ENCODE measurements at places on chromosomes 2 and 18.

- no peak for DNase-seq
Observed at GRCh38 chr2:132665401-132666140, 4.4 kb downstream of the LYPD1 start.

DNA sequence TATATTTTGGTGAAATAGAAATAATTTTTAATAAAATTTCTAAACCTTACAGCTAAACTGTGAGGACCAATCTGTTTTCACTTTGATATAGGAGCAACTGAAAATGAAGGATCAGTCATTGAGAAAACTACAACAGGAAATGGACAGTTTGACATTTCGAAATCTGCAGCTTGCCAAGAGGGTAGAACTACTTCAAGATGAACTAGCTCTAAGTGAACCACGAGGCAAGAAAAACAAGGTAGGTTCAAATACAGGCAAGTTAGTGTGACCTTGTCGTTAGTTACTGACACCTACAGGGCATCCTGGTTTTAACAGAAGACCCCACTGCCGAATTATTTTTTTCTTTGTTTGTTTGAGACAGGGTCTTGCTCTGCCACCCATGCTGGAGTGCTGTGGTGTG is 75.5 kb upstream of the STON1 start:
- no peak for DNase-seq

DNA sequence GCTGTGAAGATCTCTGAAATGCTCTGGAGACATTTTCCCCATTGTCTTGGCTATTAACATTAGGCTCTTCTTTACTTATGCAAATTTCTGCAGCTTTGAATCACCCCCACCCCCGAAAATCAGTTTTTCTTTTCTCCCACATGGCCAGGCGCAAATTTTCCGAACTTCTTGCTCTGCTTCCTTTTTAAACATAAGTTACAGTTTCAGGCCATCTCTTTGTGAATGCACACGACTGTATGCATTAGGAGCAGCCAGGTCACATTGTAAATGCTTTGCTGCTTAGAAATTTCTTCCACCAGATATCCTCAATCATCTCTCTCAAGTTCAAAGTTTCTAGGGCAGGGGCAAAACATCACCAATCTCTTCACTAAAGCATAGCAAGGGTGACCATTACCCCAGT is 106.8 kb downstream of the PARD3B start:
- no peak for DNase-seq

DNA sequence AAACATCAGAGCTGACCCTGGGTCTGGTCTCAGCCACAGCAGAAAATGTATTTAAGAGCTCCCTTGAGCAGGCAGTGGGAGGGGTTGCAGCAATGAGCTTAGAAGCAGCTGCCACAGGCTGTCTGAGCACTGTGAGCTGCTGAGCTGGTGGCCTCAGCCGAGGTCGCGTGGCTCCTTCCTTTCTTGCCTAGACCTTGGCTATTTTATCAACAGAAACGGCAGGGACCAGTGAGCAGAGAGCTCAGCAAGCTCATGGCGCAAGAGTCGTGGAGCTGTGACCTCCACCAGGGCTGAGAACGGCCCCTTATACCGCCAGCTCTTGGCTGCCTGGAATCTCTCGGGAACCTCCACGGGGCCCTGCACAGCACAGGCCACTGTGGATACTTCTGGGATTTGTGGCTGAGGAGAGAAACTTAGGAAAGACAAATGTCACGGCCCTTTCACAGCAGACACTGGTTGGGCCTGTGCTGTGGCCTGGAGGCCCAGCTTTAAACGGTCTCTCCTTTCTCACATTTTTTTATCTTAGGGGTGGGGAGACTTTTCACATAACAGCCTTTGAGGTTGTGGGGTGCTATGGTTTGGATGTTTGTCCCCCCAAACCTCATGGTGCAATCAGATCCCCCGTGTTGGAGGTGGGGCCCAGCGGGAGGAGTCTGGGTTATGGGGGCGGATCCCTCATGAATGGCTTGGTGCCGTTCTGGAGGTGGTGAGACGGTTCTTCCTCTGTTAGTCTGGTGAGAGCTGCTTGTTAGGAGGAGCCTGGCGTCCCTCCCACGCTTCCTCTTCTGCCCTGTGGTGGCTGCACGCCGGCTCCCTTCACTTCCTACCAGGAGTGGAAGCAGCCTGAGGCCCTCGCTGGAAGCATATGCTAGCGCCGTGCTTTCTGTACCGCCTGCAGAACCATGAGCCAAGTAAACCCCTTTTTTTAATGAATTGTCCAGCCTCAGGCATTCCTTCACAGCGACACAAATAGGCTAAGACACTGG is 1.7 kb downstream of the ALLC start:
- DNase-seq: peak; percentile 22

GRCh38 chr18:63090334-63090733 is 229.2 kb downstream of the BCL2 start:
- DNase-seq: no peak

- DNase-seq: no peak
Observed at GRCh38 chr2:55459714-55460274, 40.1 kb upstream of the CCDC88A start.

- DNase-seq: no peak
Observed at GRCh38 chr2:217975626-217976025, 27.2 kb downstream of the TNS1 start.

DNA sequence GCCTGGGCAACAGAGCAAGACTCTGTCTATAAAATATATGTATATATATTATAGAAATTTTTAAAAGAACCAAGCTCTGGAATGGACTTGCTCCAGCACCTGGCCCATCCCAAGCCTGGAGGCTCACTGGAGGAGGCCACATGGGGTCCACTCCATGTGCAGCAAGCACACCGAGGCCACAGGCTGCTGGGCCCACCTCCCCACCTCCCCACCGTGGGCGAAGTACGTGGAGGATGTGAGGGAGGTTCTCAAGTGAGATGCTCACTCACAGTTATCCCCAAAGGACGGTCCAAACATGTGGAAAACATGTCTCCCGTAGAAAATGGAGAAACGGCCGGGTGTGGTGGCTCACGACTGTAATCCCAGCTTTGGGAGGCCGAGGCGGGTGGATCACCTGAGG is 13.9 kb upstream of the RAB17 start:
- DNase-seq: no peak

DNA sequence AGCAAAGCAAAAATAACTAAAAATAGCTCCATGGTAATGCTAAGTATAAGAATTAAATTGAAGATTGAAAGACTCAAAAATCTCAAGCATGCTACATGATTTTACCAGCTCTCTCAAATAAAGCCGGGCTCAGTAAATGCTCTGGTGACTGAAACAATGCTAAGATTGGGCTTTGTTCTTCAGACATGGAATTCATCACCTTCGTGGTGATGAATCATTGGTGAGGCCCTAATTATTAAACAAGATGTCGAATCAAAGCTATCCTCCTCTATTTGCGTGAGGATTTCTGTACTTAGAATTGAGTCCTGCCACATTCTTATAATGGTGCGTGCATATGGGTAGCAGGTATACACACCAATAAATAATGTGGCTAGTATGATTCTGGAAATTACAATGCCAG is 58.8 kb upstream of the LRRTM1 start:
- DNase-seq: no peak

- DNase-seq: no peak
Observed at GRCh38 chr2:27795093-27795834, 23.7 kb downstream of the MRPL33 start.

DNA sequence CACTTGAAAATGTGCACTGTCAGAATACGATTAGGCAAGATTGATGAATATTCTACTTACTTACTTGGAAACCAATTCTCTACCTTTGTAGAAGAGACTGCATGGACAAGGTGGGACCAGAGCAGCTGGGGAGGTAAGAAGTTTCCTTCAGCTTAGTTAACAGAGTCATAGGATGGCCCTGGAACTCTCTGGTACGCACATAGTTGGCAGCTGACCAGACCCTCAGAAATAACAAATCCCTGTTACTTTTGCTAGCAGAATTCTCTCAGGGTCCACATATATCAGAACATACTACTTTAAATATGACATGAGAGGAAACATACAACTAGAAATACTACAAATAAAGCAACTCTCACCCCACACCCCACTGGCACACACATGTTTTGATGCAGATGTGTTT is 24.8 kb upstream of the STAT1 start:
- no peak for DNase-seq

GRCh38 chr2:106175086-106175850 is 18.8 kb downstream of the UXS1 start:
- DNase-seq: no peak

- DNase-seq: peak; percentile 48
Observed at GRCh38 chr18:49561289-49562193, at the start of gene LIPG. Gene LIPG (plus strand): TSS chr18:49562057. CDS start chr18:49562309, 252 bp downstream.

DNA sequence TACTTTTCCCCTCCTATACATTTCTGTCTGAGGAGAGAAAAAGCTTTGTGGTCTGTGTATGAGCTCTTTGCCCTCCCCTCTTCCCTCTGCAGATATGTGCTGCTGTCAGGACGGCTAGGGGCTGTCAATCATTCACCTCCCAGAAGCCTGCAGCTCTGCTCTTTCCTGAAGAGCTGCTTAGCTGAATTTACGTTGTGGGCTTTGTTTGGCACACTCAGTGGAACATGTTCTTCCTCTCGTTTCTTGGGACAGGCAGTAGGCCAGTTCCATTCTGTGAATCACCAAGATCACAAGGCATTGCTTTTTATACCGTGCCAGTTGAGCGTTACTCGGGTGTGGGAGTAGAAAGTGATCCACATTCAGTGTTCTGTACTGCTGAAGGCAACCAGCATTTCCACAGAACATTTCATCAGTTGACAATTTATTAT is 136.7 kb downstream of the LAMA3 start:
- peak; percentile 9 for DNase-seq

GRCh38 chr2:97907369-97908100 is 88.2 kb downstream of the TMEM131 start:
- DNase-seq: no peak

- no peak for DNase-seq
Observed at GRCh38 chr18:2855560-2856350, 8.9 kb downstream of the EMILIN2 start.

GRCh38 chr2:182733572-182733971 is 17.5 kb downstream of the DNAJC10 start:
- no peak for DNase-seq

- no peak for DNase-seq
Observed at GRCh38 chr2:58981237-58981636, 740.1 kb upstream of the FANCL start.

DNA sequence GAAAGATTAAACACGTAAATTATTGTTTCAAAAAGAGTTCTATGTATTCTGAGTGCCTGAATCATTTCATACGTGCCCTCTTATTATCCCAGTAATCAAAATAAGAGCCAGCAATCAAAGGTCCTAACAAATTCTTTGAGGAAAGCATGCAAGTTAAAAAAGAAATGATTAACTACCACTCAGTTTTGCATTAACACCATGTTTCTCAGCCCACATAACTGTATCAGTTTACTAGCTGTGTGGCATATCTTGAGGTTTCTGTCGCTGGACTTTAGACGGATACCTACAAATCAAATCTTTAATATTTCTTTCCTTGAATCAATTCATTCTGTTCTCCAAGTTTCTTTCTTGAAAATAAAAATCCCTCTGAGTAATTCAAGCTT is 668.9 kb upstream of the CHAC2 start:
- no peak for DNase-seq

GRCh38 chr2:136255127-136255526 is 137.2 kb upstream of the CXCR4 start:
- no peak for DNase-seq

GRCh38 chr18:58633874-58634273 is 5.0 kb upstream of the ALPK2 start:
- DNase-seq: no peak

DNA sequence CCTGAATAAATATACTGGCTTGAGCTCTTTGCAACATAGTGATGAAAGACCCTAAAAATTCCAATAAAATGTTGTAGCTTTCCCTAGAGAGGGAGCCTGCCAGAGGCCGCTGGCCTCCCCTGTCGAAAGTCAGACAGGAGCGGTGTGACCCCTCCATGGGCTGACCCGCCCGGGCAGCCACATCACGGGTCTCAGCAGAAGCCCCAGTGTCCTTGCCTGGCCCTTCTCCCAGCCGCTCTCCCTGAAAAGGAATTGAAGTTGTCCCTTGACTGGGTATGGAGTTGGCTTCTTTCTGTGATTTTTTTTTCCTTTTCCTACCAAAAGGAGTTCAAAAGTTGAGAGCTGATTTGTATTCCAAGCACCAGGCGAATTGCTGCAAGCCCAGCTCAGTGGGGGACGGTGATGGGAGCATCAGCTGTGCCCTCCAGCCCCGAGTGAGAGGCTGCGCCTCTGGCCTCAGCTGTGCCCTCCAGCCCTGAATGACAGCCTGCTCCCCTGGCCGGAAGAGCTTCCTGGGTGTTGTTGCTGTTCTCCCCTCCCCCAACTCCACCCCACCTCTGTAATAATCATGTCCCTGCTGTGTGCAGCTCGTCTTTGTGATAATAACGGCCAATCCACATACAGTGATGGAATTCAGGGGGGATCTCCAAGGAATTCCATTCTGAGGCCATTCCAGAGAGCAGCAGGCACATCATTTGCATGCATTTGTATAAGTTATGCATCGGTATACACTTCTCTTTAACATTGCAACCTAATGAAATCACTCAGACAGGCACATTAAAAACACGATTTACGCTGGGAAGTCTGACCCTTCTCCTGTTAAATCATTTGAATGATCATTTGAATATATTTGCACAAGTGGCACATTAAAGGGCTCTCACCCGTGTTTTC is 501.0 kb downstream of the EIPR1 start:
- DNase-seq: peak; percentile 14

GRCh38 chr2:47029737-47030524 is 114.3 kb upstream of the MCFD2 start:
- DNase-seq: no peak
